ENCODE measurements at places on chromosomes 4 and X.

- no peak for DNase-seq
These were observed 216.9 kb upstream of the ETNPPL start for GRCh38 chr4:108979759-108980158.

DNA sequence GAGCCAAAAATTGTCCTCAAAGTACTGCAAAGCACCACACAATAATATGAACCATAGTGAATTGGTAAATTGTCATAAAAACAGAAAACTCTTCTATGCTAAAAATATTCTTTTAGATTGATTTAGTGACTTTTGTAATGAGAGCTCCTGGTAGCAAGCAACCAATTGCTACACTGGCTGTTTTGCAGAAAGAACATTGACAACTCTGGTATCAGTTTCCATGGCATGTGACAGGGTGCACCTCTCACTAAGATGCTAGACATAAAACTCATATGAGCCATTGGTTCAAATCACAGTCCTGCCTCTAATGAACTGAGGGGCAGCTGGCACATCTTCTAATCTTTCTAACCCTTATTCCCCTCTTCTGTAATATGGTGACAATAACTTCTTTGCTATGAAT is 212.2 kb downstream of the HS3ST1 start:
- DNase-seq, result no peak

GRCh38 chr4:145298885-145299284 is 118.5 kb upstream of the OTUD4 start:
- DNase-seq, result no peak

- DNase-seq, result no peak
These were observed 1.4 kb upstream of the MAN2B2 start for GRCh38 chr4:6573551-6573950.

DNA sequence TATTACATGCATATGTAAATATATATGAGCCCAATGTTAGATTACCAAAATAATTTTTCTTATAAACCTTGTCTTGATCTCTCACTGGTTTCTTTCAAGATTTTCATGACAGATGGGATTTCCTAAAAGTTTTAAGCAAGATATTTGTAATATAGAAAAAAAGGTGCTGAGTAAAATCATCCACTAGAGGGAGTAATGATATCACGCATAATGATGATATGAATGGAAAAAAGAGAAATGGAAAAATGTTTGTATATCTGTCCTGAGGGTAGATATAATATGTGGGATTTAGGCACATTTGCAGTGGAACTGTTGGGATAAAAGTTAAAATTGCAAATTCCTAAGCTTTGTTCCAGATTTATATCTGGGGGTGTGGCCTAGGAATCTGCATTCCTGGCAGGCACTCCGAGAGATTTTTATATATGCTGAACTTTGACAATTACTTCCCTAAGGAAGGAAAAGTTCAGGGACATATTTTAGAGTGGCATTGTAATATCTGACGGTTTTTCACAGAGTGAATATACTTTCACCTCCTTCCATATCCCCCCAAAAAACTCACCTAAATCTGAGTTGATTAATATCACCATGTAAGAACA is 60.5 kb downstream of the TMA16 start:
- no peak for DNase-seq

- DNase-seq, result no peak
These were observed 47.1 kb upstream of the CLNK start for GRCh38 chr4:10731690-10732089.

Data from non-pigmented ciliary epithelial cell (primary cell).